HS-27A (cell line): ENCODE measurements at places on chromosomes 5 and 9.

- no peak for DNase-seq
These were observed 153.0 kb upstream of the COL5A1 start for GRCh38 chr9:134488331-134489280.

- no peak for DNase-seq
These were observed 30.7 kb upstream of the GPR21 start for GRCh38 chr9:123002754-123003153.

- DNase-seq: no peak
These were observed 348.9 kb upstream of the RFX3 start for GRCh38 chr9:3874449-3875360.

DNA sequence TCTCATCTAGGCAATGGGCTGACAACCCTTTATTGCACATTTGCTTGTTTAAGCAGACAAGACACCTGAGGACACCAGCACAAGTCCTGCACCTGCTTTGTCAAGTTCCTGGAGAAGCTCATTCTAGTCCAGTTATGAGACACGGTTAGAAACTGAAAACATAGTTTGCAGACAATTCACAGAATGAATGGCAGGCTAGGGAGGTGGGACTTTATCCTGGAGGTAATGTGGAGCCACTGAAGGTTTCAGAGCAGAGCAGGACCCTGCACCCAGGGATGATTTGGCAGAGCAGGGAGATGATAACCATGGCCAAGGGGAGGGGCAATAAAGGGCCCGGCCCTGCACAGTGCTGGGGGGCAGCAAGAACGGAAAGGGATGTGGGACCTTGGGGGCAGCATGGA lies 50.7 kb upstream of the SLC25A51 start:
- DNase-seq: no peak

DNA sequence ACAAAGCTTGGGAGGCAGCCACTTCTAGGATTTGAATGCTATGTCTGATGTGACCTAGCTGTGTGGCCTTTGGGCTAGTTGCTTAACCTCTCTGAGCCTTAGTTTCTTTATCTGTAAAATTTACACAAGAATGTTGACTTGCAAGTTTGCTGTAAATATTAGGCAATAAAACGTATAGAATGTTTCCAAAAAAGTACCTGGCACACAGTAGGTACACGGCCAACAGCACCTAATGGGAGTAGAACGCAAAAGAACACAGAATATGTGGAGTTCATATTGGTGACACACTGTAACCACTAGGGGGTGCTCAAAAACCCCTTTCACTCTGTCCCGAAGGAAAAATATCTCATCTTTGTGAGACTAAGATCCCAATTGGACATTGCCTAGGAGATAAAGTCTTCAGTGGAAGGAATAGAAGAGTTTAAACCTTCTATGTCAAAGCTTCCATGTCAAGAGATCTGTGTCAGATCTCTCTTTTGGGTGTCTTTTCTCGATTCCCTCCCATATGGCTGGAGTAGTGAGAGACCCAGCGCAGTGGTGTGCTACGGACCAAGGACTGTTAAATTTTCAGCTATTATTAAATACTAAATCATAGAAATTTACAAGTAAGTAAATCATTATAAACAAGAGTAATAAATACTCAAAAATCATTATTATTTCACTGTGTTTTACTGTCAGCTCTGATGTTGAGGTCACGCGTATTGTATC lies 145.4 kb upstream of the RAD23B start:
- DNase-seq: no peak

DNA sequence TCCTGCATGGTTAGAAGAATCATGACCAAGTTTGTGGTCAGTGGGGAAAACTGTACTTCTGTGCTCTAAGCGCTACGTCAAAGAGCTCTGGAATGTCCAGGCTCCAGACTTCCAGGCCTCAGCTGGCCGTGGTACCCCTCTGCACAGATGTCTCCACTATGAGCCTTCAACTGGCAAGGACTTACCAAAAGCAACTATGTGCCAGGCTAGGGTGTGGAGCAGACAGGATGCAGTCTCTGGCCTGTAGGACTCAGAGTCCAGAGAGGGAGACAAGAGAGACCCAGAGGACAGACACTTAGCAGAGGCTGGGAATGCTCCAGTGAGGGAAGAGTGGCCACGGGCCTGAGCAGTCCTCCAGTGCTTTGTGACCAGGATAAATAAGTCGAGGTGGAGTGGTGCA lies 31.0 kb upstream of the TCF7 start:
- no peak for DNase-seq

GRCh38 chr5:59322058-59322457 lies 571.5 kb downstream of the PDE4D start:
- DNase-seq: no peak

- DNase-seq: no peak
These were observed 213.8 kb downstream of the ATP10B start for GRCh38 chr5:160638161-160638742.

DNA sequence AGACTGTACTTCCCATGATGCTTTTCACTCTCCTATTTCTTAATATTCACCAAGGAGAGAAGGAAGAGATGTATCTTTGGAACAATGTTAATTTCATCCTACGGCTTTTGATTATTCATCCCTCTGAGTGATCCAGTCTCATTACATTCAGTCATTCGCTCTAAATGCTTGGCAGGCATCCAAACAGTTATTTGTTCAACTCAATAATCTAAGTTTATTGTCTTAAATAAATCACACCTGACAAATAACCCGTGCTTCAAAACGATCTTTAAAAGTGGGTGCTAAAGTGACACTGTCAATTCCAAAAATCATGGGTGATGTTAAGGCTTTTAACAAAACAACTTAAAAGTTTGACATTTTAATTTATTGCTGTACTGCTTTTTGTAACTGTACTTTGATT lies 233.1 kb downstream of the RASEF start:
- DNase-seq: no peak

DNA sequence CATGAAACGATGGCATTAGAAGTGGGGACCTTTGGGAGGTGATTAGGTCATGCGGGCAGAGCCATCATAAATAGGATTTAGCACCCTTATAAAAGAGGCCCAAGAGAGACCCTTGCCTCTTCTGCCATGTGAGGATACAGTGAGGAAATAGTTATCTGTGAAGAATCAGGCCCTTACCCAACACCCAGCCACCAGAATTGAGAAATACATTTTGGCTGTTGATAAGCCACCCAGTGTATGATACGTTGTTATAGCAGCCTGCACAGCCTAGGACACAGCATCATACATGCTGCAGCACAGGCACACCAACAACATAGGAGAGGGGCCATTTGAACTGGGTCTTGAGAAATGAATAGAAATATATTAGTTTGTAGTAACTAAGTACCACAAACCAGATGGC lies 8.0 kb upstream of the MAMDC2 start:
- DNase-seq: no peak

DNA sequence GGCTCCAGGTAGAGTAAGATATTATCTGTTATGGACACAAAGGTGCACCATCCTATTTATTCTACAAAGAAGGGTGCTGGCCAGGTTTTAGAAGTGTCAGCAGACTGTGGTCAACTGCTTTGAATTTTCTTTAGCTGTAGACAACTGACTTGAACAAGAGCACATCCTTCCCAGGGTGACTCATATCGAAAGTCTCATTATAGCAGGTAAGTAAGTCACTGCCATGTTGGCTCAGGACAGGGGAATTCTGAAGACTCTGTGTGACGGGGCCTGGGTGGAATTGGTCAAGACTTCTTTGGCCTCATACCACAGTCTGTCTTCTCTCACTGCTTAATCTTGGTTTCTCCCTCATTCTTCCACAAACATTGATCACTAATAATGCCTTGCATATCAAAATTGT lies 214.5 kb upstream of the CDH9 start:
- DNase-seq: no peak

- no peak for DNase-seq
These were observed 1.4 kb downstream of the MCCC2 start for GRCh38 chr5:71588533-71588885.

- DNase-seq: no peak
These were observed 9.5 kb downstream of the SEC16A start for GRCh38 chr9:136473354-136473721.

- DNase-seq: no peak
These were observed 251.0 kb downstream of the SH3GL2 start for GRCh38 chr9:17829812-17830385.

DNA sequence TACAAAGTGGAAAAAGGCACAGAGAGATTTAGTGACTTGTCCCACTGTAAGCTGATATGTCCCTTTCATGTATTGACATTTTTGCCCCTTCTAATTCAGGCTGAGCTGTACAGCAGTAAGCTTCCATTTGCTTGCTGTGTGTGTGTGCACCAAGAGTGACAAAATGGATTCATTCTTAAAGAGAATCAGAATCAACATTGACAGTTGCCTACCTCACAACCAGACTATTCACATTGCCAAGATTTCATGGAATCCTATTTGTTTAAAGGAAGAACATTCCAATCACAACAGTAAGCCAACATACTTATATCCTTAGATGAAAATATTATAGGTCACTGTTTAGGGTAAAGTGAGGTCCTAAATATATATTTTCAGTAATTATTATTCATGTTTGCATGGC lies 102.6 kb downstream of the TMEM232 start:
- DNase-seq: no peak

DNA sequence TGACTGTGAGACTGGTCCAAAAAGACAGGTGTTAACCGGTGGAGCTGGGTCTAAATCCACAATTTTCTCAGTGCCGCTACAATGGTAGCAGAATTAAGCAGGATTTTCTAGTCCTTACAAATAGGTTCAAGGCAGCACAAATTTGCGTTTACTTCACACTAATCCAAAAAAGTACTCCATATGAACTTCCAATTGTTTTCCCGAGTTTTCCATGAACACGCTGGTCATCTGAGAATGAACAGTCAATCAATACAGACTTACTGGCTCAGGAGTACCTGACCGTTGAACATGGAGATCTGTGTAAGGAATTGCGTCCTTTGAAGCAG lies 709 bp downstream of the SLC35D2 start:
- DNase-seq: no peak

- no peak for DNase-seq
These were observed 103.3 kb upstream of the NFIB start for GRCh38 chr9:14417237-14417636.

GRCh38 chr5:72662305-72662704 lies 154.2 kb upstream of the TNPO1 start:
- no peak for DNase-seq

DNA sequence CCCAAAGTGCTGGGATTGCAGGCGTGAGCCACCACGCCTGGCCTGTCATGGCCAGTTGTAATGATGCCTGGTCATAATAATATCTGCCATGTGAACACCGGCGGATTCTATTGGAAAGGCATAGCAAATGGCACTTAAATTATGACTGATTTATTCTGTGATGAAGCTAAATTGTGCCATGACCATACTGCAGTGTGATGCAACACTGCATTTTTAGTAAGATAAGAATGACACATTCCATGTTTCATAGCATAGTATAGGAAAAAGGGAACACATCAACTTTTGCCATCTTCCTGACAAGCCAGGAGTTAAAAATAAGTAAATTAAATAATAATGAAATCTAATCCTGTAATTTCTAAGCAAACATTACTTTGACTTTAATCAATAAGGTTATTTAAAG lies 30.4 kb upstream of the BICD2 start:
- DNase-seq: no peak

GRCh38 chr9:35835216-35835632 lies 6.2 kb downstream of the TMEM8B start:
- DNase-seq: no peak

DNA sequence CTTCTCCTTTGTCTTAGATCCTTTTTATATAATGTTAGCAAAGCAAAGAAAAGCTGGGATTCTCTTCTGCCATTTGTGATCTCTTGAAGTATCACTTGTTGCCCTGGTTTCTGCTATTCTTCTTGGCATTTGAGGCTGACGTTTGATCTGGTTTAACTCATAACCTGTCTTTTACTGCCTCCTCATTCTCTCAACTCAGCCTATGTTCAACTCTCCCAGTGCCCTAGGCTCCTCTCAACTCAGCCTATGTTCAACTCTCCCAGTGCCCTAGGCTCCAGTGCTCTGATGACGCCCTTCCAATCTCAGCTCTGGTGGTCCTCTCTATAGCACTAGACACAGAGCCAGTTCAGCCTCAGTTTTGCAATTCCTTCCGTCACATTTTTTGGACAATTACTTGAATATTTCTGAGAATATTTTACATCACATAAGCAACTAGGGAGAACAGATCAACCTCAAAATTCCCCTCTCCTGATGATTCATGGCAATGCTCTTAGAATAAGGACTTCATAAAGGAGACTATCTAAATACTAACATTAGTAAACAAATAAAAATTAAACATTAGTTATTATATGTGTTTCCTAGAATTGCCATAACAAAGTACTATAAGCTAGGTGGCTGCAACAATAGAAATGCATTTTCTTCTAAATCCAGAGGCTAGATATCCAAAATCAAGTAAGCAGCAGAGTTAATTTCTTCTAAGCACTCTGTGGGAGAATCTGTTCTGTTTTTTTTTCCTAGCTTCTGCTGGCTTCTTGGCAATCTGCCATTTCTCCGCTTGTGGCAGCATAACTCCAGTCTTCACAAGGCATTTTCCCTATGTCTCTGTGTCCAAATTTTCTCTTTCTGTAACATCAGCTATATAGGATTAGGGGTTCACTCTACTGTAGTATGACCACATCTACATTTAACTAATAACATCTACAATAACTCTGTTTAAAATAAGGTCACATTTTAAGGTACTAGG lies 662.1 kb upstream of the FTMT start:
- DNase-seq: no peak

GRCh38 chr9:121486043-121486442 lies 13.6 kb downstream of the GGTA1 start:
- DNase-seq: no peak

DNA sequence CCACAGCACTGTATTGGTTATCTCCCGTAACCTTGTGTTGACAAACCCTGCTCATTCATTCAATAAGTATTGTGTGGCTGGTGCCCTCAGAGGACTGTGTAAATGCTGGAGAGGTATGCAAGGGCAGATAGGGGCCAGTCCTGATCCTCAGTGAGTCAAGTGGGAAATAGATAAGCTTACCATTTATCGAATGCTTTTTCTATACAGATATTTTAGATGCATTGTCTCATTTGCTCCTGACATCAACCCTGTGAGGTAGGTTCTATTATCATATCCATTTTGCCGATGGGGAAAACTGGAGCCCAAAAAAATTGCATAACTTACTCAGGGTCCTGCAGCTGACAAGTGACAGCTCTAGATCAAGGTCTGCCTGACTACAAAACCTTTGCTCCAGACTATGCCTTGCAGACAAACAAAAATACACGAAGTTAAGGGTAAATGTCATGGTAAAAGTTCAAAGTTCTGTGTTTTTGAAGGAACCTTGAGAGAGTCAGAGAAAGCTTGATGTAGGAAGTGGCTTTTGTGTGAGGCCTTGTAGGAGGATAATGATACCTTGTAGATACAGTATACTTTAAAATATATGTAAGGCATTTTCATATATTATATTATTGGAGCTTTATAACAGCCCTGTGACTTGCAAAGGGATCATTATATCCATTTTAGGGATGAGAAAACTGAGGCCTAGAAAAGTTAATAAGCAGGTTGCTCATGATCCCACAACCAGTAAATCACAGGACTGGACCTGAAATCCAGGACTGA lies 22.7 kb downstream of the CYFIP2 start:
- DNase-seq: no peak

DNA sequence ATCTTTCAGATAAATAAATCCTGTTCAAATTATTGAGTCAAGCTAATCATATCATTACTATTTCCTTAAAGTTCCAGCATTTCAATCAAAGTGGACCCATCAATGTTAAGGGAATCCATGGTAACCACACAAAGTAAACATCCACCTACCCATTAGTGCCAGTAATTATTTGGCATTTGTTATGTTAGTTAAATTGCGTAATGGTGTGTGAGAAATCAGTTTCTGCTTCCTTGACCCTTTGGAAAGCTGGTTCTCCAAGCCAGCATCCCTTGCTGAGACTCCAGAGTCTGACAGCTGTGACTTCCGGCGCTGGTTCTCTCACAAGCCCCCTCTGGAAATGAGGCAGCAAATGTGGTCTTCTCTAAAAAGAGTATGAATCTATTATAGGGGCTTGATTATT lies 308.6 kb upstream of the EFNA5 start:
- no peak for DNase-seq
